ENCODE measurements at places on chromosomes 4 and X. TPM values are rescaled to one million over a fixed set of nuclear protein-coding genes. Genes with fewer than 3 reads are reported as not detected.

Gene BBS12
- 6.1 TPM for total RNA-seq

Gene CYTL1
- total RNA-seq, result 0.15 TPM

Gene KLB
- not detected for total RNA-seq

Gene MAGEA10
- total RNA-seq, result not detected

Gene UGT2A3
- total RNA-seq, result not detected

Gene RFC1
- total RNA-seq, result 35.7 TPM

Gene LNX1
- 0.99 TPM for total RNA-seq

Gene RWDD4
- total RNA-seq, result 15.7 TPM

Gene SLC7A11
- 53.4 TPM for total RNA-seq

Gene PPP2R2C
- total RNA-seq, result 0.15 TPM

Gene MTMR8
- total RNA-seq, result 1.2 TPM

Gene F9
- not detected for total RNA-seq

Gene FAM133A
- 0.15 TPM for total RNA-seq

Gene IDUA
- total RNA-seq, result 29.1 TPM

Gene PNMA6A
- 8.1 TPM for total RNA-seq

Gene GAGE12C
- total RNA-seq, result not detected

Gene FAM114A1
- total RNA-seq, result 664 TPM

Gene MEPE
- not detected for total RNA-seq

Gene XG
- 13.4 TPM for total RNA-seq

Gene POU3F4
- not detected for total RNA-seq

Gene MID2
- 4.3 TPM for total RNA-seq

Gene SERTM2
- total RNA-seq, result under 0.01 TPM

Gene TNIP3
- total RNA-seq, result 0.17 TPM

Gene LRCH2
- 6.9 TPM for total RNA-seq

Gene SYP
- total RNA-seq, result 0.87 TPM

Gene HPRT1
- 43.2 TPM for total RNA-seq

Gene HEPH
- total RNA-seq, result 57.7 TPM

Gene PLXNB3
- 6.1 TPM for total RNA-seq

Gene POLN
- 5.3 TPM for total RNA-seq

Gene ANKRD50
- total RNA-seq, result 23.8 TPM

Gene HSFX1
- 0.87 TPM for total RNA-seq

Gene GAGE12F
- not detected for total RNA-seq

Gene PIR
- total RNA-seq, result 12.4 TPM

Gene UCP1
- not detected for total RNA-seq

Gene PLRG1
- 119 TPM for total RNA-seq

Gene CTAG1B
- total RNA-seq, result not detected

Gene TMEM35A
- total RNA-seq, result 37.9 TPM

Gene BEND4
- not detected for total RNA-seq

Gene CCDC158
- under 0.01 TPM for total RNA-seq

Gene AWAT2
- not detected for total RNA-seq

Gene DCAF12L2
- 0.15 TPM for total RNA-seq

Gene ITM2A
- 1.3 TPM for total RNA-seq

Gene CXorf49
- not detected for total RNA-seq

Gene N4BP2
- 5.3 TPM for total RNA-seq

Gene CXCL10
- total RNA-seq, result 1.8 TPM

Gene HS6ST2
- total RNA-seq, result under 0.01 TPM

Gene MORF4L2
- 396 TPM for total RNA-seq

Gene AR
- 16.0 TPM for total RNA-seq

Gene PDCL2
- total RNA-seq, result not detected

Gene STOX2
- total RNA-seq, result 0.73 TPM

Gene ERAS
- not detected for total RNA-seq

Gene HMGN5
- 1.6 TPM for total RNA-seq

Gene KIF4A
- total RNA-seq, result 1.3 TPM

Gene CLDN22
- total RNA-seq, result not detected

Gene ADRA2C
- total RNA-seq, result 0.50 TPM

Gene GLUD2
- 2.2 TPM for total RNA-seq
